ENCODE measurements at places on chromosomes 16 and 17. TPM values are rescaled to one million over a fixed set of nuclear protein-coding genes. Genes with fewer than 3 reads are reported as not detected.

DNA sequence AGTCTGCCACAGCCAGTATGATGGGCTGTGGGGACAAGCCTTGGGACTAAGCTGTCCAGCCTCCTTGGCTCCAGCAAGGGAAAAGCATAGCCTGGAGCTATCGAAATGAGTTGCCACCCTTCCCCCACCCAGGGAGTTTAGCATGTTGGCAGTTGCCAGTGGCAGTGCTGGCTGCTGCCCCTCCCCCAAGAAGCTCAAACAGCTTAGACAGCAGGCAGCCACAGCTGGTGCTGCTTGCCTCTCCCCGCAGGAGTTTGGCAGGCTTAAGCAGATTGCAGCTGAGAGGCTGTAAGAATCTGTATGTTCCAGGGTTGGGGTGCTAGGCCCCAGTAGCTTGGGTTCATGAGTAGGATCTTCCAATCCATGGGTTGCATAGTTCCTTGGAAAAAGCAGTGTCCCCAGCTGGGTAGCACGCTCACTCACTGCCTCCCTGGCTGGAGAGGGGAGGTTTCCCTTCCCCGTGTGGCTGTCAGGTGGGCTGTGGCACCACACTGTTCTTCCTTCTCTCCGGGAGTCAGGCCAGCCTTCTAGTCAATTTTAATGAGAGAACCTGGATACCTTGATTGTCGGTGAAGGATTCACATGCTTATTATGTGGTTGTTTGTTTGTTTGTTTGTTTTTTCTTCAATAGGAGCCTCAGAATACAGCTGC lies 506.1 kb downstream of the CDH11 start:
- H3K27ac ChIP-seq = no peak overlapping the region
- no peak overlapping the region for H3K4me3 ChIP-seq
- peak; percentile 67 for DNase-seq

DNA sequence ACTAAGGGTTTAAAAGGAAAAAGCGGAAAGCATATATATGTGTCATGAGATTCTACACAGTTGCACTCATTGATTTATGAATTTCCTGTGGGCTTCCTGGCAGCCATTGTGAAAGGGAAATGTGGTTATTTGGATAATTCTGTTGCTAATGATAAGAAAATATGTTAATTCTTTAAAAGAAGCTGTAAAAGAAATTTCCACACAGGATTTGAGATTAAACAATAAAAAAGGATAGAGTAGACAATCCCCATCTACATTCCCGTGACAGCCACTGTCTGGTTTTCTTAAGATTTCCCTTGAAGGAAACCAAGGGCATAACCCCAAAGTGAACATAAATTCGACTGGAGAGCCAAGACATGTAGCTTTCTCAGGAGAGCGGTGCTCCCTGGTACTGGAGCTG lies 397.5 kb downstream of the CPPED1 start:
- H3K4me3 ChIP-seq = no peak overlapping the region
- no peak for DNase-seq
- H3K4me1 ChIP-seq = no peaks in the 10 kb centered on the region
- H3K27ac ChIP-seq = no peak overlapping the region
- H3K36me3 ChIP-seq = peaks cover 18% of the 10 kb centered on the region

- peak overlapping the region; percentile 78 for H3K4me3 ChIP-seq
- H3K27ac ChIP-seq = no peak overlapping the region
- H3K36me3 ChIP-seq = no peaks in the 10 kb centered on the region
- peaks cover 18% of the 10 kb centered on the region for H3K27me3 ChIP-seq
- DNase-seq = no peak
- peaks cover 57% of the 10 kb centered on the region for H3K4me1 ChIP-seq
These were observed 1.1 kb upstream of the DBNDD1 start for GRCh38 chr16:90020260-90020837.

- H3K4me3 ChIP-seq = peak within 1 kb of the TSS; percentile 52
- peak within 1 kb of the TSS; percentile 90 for H3K27ac ChIP-seq
- no peaks in the 10 kb centered on the region for H3K27me3 ChIP-seq
- peaks cover 22% of the 10 kb centered on the region for H3K36me3 ChIP-seq
These were observed at the start of gene TMEM204 for GRCh38 chr16:1533443-1533951. TSS of gene TMEM204 (plus strand) at chr16:1533666. CDS start at chr16:1534276, 610 bp downstream.

The HBQ1 gene
- not detected for total RNA-seq

DNA sequence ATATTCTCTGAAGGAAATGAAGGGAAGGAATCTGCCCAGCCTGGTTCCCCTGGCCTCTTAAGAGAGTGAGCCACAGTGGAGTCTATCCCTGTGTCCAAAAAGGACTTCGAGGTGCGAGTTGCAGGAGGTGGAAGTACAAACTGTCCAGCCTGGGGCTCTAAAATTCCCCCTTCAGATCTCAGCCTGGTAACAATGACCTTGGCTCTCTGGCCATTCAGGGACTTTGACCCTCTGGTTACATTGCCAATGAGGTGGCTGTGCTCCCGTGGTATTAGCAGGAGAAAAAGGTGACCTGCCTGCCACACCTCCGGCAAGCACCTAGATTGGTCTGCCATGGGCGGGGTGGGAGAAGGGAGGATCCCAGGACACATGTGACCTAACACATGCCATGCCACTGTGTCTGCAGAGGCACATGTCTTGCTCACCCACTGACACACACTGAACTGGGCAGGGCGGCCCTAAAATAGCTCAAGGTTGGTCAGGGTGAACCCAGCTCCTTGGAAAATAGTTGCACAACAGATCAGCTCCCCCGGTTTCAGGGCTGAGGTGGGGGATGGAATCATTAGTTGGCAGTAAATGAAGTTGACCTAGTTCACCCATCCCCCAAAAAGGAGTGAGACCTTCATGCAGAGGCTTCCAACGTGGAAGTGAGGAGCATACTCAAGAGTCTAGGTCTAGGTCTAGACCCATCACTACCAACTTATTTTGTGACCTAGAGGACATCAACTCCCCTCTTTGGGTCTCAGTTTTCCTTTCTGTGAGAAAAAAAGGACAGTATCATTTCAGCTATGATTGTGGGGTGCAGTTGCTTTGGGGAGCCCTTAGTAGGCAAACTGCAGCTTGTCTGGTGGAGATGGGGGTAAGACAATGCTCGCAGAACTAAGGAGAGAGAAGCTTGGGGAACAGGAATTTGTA lies 2.2 kb downstream of the NR1D1 start:
- peaks cover 43% of the 10 kb centered on the region for H3K36me3 ChIP-seq
- peak overlapping the region; percentile 98 for H3K27ac ChIP-seq
- DNase-seq = peak; percentile 89

DNA sequence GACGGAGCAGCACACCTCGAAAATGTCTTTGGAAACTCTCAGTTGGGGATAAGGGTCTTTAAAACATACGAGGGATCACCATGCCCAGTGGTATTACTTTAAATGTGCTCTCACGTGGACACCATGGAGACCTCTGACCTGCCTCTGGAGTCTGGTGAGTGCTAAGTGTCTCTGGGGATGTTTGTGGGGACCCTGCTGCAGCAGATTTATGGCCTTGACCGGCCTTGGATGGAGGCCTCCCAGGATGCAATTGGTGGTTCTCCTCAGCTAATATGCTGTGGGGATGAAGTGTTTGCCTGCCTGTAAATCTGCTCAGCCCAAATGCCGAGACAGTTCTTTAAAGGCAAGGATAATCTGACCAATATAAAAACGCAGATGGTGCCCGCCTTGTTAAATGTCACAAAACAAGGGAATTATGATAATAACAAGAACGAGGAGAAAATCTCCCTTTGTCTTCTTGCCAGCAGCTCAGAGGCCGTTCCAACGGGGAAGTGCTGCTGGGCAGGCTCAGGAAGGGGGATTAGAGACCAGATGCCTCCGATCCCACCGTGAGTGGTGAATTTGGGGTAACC lies 154.4 kb downstream of the ABCC12 start:
- no peaks in the 10 kb centered on the region for H3K27me3 ChIP-seq
- DNase-seq = no peak
- no peak overlapping the region for H3K27ac ChIP-seq
- H3K4me1 ChIP-seq = no peaks in the 10 kb centered on the region
- no peak overlapping the region for H3K4me3 ChIP-seq
- H3K36me3 ChIP-seq = no peaks in the 10 kb centered on the region

GRCh38 chr16:49015225-49015592 lies 266.4 kb downstream of the CBLN1 start:
- H3K27me3 ChIP-seq = peaks cover 62% of the 10 kb centered on the region
- no peak overlapping the region for H3K27ac ChIP-seq
- no peak for DNase-seq
- no peak overlapping the region for H3K4me3 ChIP-seq

DNA sequence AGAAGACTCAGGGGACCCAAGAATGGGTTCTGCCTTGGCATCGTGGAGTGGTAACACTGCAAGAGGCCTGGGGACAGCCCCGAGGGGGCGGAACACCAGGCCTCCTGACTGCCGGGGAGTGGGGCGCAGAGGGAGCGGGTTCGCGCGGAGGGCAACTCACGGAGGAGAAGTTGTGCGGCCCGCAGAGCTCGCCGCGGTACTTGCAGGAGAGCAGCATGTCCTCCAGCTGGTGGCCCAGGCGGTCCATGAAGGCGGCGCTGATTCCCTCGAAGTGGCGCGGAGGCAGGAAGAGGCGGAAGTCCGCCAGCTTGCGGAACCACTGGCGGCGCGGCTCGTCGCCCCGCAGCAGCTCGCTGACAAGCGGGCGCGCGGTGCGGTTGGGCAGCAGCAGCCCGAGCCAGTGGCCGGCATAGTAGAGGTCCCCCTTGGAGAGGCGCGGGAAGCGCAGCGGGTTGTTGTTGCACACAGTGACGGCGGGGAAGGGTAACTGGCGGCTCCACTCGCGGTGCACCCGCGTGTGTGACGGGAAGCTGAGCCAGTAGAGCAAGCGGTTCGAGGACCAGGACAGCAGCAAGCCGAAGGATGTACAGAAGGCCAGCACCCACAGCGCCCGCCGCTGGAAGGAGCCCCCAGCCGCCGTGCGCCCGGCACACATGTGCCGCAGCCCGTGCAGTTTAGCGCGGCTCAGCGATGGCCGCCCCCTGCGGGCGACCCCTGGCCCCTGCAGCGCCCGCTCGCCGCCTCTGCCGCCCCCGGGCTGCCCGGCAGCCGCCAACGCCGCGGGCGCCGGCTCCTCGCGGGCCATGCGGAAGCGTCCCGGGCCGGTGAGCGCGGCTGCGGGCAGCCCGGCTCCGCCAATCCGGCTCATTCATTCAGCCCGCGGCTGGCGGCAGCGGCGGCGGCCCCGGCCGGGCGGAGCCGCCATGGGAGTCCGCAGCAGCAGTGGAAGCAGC lies 1.6 kb downstream of the ASIC2 start:
- DNase-seq = peak; percentile 60
- no peaks in the 10 kb centered on the region for H3K36me3 ChIP-seq
- peaks cover 94% of the 10 kb centered on the region for H3K27me3 ChIP-seq

DNA sequence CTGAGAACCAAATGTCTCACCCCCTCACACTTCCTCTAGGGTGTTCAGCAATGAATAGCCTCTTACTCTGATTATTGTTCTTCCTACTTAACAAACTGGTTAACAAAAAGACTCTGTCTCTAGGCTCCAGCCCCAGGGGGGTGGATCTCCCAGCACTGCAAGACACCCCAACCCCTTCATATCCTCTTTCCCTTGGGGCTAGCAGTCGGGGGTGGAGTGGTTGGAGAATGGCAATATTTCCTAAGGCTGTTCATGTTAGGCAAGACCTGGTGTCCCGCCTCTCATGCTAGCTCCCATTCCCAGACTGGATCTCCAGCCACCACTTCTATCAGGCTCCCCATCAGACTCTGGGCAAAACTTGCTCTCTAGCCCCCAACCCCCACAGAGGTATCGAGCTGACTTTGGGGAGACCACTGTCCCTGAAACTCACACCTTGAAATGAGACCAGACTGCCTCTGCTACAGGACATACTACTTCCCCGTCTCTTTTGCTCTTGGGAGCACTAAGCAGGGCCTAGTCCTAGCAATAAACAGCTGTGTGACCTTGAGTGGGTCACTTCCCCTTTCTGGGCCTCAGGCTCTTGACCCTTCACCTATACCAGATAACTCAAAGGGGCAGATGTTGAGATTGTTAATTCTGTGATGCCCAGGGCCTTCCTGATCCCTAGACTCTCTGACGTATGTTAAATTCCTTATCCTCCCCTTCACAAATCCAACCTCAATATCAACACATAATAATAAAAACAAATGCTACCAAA lies 2.4 kb downstream of the SLC25A35 start:
- H3K36me3 ChIP-seq = no peaks in the 10 kb centered on the region
- no peak overlapping the region for H3K4me3 ChIP-seq
- no peak for DNase-seq
- H3K4me1 ChIP-seq = peaks cover 42% of the 10 kb centered on the region
- no peaks in the 10 kb centered on the region for H3K27me3 ChIP-seq

DNA sequence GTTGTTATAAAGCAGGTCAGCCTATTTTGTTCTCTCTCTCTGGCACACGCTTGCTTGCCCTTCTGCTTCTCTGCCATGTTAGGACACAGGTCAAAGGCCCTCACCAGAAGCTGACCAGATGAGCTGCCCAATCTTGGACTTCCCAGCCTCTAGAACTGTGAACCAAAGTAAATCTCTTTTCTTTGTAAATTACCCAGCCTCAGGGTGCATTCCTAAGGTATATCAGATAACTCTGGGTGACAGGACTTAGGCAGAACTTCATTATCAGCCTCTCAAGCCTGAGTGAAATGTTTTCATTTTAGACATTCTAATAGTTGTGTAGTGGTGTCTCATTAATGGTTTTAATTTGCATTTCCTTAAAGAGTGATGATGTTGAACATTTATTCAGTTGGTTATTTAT lies 124.3 kb downstream of the CDRT15L2 start:
- H3K27ac ChIP-seq = no peak overlapping the region
- no peaks in the 10 kb centered on the region for H3K27me3 ChIP-seq
- H3K36me3 ChIP-seq = no peaks in the 10 kb centered on the region
- no peaks in the 10 kb centered on the region for H3K4me1 ChIP-seq
- DNase-seq = no peak
- H3K4me3 ChIP-seq = no peak overlapping the region

The NKD1 gene
- total RNA-seq = 284 TPM

Measured in stomach (tissue), 19 donors.